CD4-positive, alpha-beta T cell treated with Interleukin-2 at 100 ng/mL for 4 hours (primary cell): ENCODE measurements at places on chromosomes 12 and 14.
A peak's percentile ranks its signal among the peaks of the same experiment; 100 is the strongest.

- DNase-seq: no peak
Measured at GRCh38 chr14:64821651-64822050, 58.1 kb downstream of the SPTB start.

DNA sequence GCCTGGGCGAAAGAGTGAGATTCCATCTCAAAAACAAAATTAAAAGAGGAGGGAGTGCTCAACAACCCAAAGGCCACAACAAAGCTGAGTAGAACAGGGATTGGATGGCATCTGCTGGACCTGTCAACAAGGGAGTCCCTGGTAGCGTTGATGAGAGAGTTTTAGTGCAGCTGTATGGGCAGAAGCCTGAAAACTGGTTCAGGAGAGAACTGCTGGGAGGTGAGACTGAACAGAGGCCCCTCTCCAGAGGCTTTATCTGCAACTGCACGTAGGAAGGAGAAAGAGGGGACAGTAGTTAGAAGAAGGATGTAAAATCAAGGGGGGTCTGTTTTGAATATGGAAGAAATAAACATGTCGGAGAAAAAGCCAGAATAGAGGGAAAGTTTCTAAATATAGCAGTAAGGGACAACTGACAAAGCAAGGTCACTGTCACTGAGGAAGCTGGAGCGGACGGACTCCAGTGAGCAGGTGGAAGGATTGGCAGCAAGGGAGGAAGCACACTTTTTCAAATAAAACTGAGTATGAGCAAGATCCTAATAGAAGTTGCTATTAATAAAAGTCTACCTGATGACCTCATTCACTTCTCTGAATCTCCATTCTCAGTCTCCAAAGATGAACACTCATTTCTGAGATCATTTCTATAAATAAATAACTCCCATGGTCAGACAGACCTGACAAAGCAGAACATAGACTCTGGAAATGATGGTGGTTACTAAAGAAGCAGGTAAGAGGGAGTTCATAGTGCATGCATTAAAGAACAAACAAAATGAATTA, 11.8 kb upstream of the ATF1 start:
- no peak for DNase-seq

GRCh38 chr12:2226641-2227040, 173.9 kb downstream of the CACNA1C start:
- no peak for DNase-seq

DNA sequence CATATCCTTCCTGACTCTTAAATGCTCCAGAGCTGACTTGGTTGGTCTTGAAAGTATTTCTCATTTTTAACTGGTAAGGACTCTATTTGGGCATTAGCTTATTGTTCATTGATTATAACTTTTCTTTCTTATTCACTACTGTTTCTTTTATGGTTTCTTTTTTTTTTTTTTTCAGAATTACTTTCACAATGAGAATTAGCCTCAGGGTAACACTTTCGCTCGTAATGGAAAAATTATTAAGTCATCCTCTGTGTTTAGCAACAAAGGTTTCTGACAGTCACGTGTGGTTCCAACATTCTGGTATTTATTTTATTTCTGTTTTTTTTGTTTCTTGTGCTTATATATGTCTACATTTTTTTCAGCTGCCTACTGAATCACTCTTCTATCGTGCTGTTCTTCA, 80.0 kb downstream of the METTL25 start:
- no peak for DNase-seq

DNA sequence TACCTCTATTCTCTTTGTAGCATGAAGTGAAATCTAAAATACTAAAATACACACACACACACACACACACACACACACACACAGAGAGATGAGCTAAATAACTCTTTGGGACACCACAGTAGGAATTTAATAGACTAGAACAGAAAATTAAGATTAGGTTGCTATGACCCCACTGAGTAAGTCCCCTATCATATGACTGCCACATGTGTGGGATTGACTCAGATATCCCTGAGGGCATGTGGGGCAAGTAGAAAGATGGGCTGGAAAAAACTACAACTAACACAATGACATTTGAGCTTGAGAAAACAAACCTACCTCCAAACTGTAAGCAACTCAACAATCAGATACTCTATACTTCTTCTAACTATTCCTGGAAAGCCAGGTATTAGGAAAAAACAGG, 27.0 kb downstream of the SLC25A21 start:
- DNase-seq: no peak

GRCh38 chr14:105155071-105155651, 13.4 kb downstream of the JAG2 start:
- DNase-seq: no peak

DNA sequence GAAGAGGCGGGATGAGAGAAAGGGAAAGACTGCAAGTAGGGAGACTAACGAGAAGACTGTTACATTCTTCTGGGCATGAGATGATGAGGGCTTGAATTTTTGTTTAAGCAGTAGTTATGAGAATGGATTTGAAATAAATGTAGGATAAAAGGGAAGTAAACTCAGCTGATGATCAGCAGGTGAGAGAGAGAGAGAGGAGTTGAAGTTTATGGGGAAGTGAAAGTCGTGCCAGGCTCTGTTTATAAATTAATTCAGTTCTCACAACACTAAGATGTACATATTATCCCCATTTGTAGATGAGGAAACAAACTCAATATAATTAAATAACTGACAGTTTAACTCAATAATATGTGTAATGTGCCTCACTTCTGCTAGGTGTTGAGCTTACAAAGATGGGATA, 170.0 kb upstream of the RMST start:
- no peak for DNase-seq

GRCh38 chr14:85359505-85359904, 170.4 kb upstream of the FLRT2 start:
- no peak for DNase-seq

- no peak for DNase-seq
Measured at GRCh38 chr12:68237619-68238018, 12.0 kb upstream of the IL26 start.

DNA sequence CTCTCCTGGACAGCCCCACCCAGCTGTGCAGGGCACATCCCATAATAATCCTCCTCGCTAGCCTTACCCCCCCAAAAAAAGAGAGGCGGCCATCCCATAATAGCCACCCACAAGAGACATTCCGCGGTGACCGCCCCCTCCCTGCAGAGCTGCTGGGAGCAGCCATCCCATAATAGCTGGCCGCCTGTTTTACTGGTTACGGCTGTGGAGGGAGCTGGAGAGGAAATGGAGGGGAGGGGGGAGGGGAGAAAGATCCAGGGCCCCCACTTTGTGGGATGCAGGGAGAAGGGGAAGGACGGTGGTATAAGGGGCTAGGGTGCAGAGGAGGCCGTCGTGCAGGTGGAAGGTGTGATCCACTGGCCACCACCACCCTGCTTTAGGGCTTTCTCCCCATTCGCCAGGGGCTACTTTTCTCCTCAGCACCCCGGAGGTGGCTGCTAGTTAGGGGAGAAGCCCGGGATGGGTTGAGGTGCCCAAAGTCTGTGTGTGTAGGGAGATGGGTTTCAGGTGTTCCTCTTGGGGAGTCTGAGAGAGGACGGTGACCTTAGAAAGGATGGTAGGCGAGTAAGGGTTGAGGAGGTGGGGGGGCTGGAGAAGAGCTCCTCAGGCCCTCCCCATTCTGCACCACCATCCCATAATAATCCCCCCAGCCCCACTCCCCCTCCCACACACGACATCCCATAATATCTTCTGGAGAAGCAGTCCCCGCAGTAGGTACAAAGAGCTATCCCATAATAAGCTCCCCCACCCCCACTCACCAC, 6.0 kb upstream of the CHD4 start:
- DNase-seq: peak; percentile 41

DNA sequence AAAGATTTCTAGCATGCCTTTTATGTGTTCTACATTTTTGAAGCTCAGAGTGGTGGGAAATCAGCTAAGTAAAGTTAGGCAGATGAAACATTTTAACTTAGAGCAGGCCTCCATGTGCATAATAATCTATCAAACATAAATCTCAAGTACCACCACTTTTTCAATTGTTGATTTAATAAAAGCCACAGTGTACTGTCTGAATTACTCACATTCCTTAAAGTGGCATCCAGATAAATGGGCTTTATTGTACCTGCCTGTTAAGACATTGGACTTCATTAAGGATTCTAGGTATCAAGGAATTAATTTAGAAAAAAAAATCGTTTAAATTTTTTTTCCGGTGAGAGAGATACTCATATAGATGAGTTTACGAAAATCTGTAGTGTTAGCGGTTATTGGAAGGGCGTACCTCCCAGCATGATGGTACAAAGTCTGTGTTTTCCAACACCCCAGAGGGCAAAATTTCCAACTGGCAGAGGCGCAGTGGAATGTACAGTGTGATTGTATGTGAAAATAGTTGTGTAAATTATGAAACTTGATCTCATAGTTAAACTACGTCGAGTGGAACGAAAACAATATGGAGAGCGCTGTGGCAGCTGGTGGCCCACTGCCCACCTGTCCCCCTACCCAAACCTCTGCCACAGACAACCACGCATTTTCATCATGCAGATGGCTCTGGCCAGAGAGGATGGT, 25.0 kb downstream of the ELK3 start:
- DNase-seq: no peak

DNA sequence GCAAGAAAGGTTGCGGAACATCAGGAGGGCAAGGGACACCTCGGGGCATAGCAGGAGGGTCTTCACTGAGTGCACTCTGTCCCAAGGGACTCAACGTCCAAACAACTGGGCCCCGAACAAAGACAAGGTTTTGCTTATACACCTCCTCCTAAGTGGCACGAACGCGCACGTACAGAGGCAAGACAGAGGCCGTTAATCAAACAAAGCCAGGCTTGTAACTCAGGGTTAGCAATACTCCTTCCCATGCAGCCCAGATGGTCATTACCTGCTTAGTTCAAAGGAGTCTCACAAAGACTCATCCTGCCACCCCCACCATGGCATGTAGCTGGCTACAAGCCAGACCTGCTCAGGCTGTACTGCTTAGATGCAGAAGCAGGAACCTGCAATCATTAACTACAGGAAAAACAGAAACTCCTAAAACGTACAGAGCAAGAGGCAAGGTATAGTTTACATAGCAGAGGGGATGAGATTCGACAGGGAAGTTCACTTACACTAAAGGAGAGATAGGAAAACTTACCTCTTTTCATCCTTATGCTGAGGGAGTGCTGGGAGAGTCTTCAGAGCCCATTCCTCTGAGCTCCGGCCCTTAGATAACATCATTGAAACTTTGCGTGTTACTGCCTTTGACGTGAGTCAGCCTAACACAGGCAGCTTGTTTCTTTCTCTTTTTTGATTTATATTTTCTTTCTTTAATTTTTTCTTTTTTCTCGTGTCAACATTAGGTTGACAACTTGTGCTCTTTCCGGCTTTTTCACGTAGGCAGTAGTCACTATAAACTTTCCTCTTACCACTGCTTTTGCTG, 1319.1 kb downstream of the TMEM121 start:
- peak; percentile 28 for DNase-seq

DNA sequence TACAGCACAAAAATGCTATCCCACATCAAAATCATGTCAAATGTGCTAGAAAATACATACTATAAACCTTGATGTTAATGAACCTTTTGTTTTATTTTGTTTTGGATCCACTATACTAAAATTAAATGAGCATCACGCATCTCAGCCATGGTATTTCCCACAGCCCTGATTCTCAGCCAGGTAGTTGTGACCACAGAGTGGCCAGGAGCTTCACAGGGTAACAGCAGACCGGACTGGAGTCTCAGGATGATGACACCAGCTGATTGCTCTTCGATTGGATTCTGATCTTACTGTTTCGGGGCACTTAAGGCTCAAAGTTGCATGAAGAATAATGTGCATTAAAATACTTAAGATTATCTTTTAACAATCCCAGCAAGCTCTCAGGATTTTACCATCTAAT, 134.8 kb downstream of the FOXN3 start:
- no peak for DNase-seq

DNA sequence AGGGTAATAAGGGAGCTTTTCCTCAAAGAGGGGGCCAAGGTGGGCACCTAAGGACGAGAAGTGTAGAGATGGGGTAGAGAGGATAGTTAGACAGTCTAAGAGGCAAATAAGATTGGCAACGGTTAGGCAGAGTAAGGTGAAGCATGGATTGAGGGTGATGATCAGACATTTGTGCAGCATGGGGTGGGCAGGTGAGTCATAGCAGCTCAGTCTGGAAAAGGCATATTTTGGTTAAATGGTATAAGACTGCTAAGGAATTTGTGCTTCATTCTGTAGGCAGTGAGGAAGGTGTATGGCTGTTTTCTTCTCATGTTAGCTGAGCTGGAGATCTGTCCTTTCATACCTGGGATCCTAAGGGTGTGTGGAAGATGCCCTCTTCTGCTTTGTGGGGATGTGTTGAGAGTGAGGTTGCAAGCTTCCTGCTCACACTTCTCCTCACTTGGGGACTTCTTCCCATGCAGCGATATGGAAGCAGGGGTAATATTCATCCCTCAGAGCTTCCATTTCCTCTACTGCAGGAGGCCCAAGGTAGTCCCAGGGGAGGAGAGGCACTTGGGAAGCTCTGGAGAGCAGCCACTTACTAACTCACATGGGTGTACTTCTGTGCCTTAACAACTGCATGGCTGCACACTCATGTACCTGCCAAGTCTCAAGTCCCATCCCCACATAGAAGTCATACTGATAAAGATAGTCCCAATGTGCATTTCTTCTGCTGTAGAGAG, 28.9 kb downstream of the GSG1 start:
- DNase-seq: no peak

DNA sequence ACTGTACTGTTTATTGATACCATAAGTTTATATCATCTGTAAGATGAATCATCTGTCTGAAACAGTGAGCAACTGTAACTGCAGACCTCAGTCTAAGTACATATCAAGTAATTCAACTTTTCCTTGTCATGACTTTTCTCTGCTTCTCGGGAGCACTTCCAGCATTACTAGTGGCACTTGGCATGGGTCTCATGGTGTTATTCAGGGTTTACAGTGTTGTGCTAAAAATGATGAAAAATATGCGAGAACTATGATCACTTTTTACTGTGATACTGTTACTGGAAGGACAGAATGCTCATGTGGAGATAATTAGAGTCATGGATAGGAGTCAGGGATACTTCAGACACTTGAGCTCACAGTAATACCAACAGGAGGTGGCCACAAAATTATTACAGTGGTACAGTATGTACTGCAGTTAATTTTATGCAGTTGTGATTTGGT, 8.3 kb downstream of the KTN1 start:
- DNase-seq: no peak

DNA sequence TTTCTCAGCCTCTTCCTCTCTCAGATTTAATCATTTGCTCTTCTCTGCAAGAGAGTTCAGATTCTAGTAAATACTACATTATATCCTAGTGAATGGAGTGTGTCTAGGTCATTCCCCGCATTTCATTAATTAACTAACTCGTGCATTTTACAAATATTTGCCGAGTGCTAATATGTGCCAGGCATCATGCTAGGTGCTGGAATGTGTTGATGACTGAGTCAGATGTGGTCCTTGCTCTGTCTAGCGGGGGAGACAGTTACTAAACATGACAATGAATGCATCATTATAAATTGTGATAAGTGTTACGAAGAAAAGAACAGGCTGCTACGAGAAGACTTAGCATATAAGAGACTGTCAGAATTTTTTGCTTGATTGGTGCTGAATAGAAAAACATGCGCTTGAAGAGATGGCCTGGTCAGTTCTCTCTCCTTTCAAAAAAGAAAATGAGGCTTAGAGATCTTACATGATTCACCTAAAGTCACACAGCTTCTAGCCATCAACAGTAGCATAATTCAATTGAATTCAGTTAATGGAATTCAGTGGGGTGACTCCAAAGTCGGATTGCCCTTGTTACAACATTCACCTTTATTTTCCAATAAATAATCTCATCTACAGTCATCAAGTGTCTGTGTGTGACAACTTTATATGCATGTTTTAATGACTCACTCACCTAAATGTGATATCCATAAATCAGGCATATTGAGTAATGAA, 48.7 kb upstream of the MAX start:
- no peak for DNase-seq

- peak; percentile 49 for DNase-seq
Measured at GRCh38 chr12:89768586-89769482, 60.2 kb upstream of the ATP2B1 start.
